ENCODE measurements at places on chromosomes 4 and X.

GRCh38 chrX:10099411-10099810 lies 57.4 kb upstream of the CLCN4 start:
- DNase-seq, result no peak

- no peak for DNase-seq
Measured at GRCh38 chrX:65985922-65986588, 53.8 kb downstream of the VSIG4 start.

GRCh38 chrX:153763989-153764755 lies at the start of gene PLXNB3:
PLXNB3 (plus strand) TSS chrX:153764249; CDS start chrX:153765536, 1,287 bp downstream.
- peak; percentile 4 for DNase-seq

DNA sequence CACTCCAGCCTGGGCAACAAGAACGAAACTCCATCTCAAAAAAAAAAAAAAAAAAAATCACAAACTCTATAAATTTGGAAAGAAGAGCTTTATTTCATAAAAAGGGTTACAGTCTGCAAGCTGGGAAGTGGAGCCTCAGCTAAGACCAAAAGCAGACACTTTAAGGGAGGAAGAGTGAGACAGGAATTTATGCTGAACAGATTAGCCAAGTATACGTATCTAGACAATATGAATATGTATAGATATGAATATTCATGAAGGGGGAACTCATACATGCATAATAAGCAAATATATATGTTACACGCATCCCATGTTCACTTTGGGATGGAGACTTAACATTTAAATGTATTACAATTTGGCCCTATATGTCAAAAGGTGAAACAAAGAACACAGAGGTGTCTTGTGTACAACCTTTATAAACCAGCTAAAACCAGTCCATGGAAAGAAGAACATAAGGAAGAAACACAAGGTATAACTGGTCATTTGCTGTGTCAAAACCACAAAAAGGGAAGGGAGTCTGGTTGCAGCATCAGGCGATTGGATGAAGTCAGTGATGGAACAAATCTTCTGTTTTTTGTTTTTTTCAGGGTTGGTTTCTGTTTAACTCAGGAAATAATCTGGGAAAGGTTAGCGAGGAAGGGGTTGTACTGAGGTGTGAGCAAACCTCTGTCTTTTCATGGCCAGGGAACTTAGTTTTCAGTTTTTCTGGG lies 130.0 kb upstream of the MAOA start:
- no peak for DNase-seq

GRCh38 chr4:85725721-85726170 lies 250.8 kb downstream of the ARHGAP24 start:
- DNase-seq, result no peak

DNA sequence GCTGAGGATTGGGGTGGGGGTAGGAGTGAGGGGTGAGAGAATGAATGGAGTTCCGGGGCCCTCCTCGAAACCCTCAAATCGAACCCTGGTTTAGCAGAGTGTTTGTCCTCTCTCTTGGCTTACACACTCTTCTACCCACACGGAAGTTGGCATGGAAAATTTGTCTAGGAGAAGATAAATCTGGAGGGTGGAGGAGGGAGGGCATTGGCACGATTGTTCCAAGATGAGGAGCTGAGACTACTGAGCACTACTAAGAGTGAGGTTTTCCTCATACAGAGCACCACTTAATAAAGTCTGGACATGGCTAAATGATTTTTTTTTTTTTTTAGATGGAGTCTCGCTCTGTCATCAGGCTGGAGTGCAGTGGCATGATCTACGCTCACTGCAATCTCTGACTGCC lies 33.4 kb downstream of the AKAP4 start:
- DNase-seq, result no peak

GRCh38 chr4:139668036-139668435 lies 2.4 kb downstream of the MGST2 start:
- DNase-seq, result no peak

All from BJ (cell line).